ENCODE measurements at places on chromosomes 5 and 9.

GRCh38 chr5:61394078-61394704 lies 62.1 kb downstream of the ZSWIM6 start:
- no peak for DNase-seq

DNA sequence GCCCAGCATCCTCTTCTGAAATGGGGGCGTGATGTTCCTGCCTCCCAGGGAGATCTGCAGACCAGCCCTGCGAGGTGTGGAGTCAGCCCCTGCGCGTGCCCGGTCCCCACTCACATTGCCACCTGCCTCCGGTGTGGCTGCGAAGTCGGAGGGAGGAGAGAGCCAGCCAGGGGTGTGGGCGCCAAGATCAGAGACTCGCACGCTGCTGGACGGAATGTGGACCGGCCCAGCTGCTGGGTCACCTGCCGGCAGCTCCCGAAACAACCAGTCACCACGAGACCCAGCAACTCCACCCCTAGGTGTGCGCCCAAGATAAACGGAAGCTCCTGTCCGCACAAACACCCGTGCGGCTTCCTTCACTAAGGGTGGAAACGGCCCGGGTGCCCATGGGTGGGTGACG lies 51.1 kb upstream of the EGFL7 start:
- DNase-seq: no peak

DNA sequence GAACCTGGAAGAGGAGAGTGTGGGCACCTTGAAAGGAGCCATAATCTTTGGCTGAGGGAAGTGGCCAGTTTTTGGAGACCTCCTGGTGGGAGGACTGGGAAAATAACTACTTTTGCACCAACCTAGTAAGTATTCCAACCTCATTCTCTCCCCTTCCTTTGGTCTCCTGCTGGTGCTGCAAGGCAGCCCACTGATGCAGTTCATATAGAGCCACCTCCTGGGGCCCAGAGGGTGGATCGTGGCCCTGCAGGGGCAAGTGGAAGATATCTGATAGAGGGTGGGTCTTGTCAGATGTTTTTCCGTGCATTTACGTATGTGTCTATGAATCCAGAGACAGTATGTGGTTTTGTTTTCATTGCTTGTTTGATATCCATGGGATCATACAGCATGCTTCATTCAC lies 172.8 kb upstream of the PITX1 start:
- no peak for DNase-seq

DNA sequence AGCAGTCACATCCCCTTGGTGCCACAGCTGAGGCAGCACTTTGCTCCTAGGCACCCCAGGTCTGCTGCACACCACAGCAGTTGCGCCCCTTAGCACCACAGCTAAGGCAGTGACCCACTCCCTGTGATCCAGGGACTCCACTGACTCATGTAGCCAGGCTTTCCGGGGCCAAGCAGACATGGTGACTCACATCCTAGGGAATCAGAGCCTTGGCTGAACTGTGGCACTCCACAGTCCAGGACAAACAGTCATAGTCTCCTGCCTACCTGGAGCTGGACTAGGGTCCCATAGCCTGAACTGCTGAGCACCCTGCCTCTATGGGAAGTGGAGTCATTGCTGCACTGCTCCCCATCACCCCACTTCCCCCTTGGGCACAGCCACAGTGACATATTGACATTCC lies 338.7 kb downstream of the NPR3 start:
- DNase-seq: peak; percentile 67

DNA sequence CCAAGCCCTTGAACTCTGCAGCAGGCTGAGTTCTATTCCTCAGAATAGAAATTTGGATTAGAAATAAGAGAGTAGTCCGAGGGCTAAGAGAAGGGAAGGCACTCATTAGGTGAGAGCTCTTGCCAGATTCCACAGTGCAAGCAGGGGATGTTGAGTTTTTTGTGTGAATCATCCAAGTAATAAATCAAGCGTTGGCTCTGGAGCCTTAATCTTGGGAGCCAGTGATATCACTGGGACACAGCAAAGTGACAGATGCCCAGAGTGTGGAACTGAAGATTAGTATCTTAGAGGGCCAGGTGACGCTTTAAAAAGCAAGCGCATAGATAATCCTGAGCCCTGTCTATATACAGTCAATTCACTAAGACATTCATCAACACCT lies 60.3 kb downstream of the FOXD1 start:
- DNase-seq: peak; percentile 65

DNA sequence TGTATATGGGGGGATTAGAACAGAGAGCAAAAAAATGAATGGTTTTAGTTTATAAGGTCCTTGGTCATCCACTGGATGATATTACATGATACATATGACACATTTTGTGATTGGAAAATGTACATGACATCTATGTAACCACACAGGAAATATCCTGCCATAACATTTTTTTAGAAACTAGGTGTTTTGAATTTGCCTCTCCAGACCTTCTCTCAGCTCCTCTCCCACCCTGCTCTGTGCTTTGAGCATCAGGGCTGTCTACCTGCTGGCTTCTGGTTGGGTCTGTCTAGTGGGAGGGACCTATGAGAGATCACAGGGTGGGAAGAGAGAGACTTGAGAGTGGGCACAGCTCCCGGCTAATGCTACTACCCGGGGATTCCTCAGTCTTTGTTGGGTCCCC lies 24.4 kb downstream of the AKNA start:
- no peak for DNase-seq

DNA sequence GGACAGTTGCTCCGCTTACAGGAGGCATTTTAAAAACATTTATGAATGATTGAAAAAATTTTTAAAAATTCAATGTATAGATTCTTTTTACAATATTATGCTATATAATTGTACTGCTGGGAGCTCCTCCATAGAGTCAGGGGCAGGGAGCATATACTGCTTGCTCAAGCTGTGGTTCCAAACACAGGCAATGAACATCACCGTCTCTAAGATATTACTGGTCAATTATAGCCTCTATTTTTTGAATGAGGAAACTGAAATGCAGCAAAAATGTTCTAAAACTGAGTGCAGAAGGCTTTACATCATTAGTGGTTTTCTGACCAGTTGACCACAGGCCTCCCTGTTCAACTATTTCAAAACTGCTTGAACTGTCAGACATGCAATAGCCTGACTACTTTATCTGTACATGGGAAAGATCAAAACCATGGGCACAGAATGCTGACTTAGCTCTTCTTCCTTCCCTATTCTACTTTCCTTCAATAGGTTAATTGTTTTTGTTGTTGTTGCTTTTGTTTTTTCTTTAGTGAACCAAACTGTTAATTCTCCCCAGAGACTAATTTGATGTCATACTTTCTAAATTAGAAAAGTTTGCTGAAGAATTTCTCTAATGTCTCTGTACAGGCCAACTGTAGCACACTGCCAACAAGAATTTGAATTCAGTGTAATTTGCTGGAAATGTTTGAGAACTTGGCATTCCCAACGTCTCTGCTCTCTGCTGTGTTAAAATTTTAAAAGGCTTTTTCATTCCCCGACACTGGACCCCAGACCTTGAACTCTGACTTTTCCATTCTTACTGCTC lies 107.6 kb upstream of the MPDZ start:
- peak; percentile 26 for DNase-seq

- no peak for DNase-seq
Measured at GRCh38 chr9:88716596-88717290, 181.8 kb downstream of the NXNL2 start.

DNA sequence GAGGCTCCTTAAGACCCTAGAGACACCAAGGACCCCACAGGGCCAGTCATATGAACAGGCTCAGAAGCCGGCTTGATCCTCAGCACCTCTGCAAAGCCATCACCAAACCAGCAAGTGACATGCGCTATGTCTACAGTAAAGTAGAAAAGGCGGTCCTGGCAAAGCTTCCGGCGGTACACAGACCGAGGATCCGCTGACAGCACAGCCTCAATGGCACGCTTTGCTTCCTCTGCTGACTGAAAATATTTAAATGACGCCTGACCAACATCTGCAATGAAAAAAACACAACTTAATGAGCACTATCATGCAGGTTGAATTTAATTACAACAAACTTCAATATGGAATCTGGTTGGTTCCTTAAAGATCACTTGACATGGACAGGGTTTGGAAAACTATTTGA lies 17.6 kb downstream of the TRMO start:
- no peak for DNase-seq

- no peak for DNase-seq
Measured at GRCh38 chr9:2255128-2255527, 240.0 kb downstream of the SMARCA2 start.

DNA sequence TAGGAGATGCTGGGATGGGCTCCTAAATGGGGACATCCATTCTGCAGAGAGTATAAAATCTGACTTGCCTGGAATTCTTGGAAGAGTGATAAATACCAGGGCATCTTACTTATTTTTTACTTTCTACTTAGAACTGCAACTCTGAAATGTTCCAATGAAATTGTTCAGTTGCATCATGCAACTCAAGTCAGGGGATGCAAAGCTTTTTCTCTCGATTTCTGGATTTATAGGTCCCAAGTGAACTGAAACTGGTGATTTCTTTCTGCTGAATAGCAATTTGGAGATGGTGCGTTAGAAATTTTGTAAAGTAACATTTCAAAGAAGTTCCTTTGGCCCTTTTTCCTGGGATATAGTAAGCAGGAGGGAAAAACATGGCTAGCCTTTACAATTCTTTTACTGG lies 238.4 kb upstream of the CD180 start:
- DNase-seq: no peak

- peak; percentile 91 for DNase-seq
Measured at GRCh38 chr5:128304088-128304487, 220.5 kb downstream of the SLC12A2 start.

DNA sequence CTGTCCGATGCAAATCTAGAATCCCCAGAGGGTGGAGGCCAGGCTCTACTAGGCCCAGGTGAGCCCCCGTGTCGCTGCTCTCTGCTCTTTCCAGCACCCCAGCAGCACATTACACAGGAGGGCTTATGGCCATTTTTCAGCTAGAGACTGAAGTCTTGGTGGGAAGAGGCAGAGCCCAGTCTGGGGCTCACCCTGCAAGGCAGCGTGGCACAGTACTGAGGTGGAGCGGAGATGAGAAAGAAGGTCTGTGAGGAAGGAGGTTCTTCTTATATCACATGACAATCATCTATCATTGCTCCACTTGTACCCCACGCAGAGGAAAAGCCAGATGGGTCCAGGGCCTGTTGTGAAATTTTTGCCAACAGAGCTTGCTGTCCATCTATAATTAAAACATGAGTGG lies 10.0 kb upstream of the KIF12 start:
- DNase-seq: no peak

- DNase-seq: no peak
Measured at GRCh38 chr5:79640571-79641055, 28.4 kb downstream of the TENT2 start.

DNA sequence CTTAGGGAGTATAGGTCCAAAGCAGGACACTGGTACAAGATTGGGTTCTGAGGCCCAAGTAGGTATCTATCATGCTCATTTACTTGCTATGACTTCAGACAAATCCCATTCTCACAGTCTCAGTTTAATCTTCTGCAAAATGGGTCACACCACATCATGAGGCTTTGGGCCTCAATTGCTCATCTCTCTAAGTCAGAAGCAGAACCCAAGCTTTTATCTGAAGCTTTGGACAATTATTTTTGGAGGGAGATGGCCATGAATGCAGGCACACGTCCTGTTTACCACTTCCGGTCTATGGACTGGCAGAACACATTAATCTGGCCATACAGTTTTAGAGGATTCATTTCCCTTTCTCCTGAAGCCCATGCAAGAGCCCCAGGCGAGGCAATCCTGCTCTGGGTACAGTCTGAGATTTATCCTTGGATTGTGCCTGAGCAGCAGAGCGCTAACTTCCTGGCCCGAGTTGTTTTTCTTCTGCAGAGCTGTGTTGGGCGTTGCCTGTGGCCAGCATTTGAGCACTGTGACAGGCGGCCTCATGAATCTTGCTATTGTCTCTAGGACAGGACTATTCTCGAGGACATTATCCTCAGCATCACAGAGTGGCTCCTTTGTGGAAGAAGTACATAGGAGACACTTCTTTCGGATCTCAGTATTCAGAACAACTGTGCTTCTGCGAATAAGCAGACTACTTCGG lies 16.1 kb downstream of the SLC22A4 start:
- DNase-seq: no peak

Data from kidney glomerular epithelial cell (primary cell).